ENCODE measurements at places on chromosomes 4 and X.

DNA sequence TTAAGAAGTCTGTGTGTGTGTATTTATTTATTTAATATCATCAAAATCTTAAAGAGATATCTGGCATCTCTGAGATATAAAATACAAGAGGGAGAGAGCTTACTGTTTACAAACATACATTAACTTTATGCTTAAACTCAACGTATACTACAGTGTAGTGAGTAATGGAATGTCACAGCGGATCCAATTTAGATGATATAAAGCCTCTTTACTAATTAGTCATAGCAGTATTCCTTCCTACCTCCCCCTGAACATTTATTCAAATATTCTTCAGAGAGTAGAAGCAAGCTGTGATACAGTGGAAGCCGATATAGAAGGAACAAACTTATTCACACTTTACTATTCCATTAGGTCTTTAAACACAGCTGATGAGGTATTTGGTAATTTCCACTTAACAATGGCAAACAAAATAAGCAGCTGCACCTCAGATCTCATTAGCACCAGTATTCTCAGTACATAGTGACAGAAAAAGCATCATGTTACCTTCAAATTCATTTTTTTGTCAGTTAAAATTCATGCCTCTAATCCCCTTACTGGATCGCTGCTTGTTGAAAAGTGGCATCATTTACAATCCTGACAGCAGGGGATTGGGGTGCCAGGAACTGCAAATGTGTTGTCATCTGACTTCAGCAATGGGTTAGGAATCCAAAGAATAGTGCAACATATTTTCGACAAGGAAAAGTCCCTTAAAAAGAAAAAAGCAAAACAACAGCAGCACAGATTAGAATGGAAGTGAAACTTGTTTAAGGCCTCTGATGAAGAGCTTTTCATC is 658.7 kb upstream of the EPHA5 start:
- DNase-seq: no peak

DNA sequence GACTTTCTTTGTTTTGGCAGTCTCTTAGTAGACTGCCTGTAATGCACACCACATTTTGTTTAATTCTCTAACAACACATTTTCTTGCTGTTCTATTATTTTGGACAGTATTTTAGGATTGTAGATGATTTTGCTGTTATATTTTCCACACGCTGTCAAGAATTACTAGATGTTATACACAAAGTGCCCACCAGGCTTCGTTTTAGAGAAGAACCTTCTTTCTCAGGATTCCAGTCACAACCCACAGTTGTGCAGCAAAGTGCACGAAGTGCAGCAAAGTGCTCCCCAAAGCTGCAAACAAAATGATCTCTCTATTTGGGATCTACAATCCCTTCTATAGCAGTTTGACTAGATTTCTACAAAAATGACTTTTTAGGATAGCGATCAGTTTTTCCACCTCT is 2.4 kb downstream of the ZNF141 start:
- DNase-seq: no peak

- no peak for DNase-seq
These were observed 82.0 kb downstream of the CRMP1 start for GRCh38 chr4:5810770-5811430.

DNA sequence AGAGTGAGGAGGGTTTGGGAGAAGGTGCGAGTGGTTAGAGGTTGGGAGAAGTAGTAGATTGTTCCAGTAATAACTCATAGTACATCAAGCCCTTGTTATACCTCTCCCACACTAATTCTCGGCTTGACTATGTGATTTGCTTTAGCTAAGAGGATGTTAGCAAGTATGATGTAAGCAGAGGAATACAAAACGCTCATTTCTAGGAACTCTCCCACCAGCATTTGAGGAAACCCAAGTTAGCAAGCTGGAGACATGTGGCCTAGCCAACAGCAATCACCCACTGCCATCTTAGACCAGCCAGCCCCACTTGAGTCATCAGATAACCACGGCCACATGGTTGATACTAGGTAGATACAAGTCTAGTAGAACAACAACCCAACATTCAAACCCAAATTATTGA is 14.2 kb downstream of the FTHL17 start:
- no peak for DNase-seq

DNA sequence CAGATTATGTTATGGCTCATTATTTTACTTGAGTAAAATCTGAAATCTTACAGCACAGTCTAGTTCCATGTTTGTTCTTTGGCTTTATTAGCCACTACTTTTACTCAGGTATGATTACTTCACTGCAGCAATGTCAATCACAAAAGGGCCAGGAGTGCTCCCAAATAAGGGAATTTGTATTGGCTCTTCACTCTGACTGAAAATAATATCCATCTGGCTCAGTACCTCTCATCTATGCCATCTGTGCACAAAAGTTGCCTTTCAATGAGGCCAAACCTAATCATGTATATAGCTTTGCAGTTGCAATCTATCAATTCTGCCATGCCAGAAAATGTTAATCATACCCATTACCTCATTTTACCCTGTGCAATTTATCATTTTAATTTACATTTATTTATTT is 161.1 kb downstream of the TECRL start:
- DNase-seq: no peak

GRCh38 chr4:7878323-7878722 is 61.3 kb downstream of the AFAP1 start:
- no peak for DNase-seq

DNA sequence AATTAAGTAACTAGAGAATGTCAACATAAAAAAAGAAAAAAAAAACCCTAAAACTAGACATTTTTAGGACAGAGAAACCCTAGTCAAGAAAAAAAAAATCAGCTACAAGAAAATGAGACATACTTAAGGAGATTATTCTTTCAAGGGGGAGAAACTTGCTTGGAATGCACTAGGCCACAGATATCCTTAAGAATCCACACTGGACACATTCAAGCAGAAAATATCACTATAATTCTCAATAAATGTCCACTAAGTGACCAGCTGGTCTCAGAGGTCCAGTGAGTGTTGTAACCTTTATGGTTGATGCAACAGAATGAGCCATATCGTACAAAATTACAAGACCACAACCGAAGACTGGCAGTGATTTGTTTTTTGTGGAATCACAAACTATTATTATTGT is 15.6 kb upstream of the IBSP start:
- DNase-seq: no peak

DNA sequence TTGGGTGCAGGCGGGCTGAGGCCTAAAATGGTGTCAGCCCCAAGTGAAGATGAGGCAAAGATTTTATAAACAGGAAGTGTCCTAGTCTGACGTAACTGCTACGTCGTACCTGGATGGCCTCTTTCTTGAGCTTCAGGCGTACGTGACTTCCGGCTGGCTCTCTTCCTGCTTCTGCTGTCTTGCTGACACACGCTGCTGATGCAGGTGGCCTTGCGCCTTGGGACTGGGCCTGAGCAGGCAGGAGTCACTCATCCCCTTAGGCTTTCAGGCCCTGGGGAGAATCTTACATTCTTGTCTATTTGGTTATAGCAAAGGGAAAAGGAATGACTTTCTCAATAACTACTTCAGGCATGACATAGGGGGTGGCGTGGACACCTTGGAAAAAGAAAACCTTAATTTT is 20.1 kb upstream of the ABRAXAS1 start:
- DNase-seq: no peak

DNA sequence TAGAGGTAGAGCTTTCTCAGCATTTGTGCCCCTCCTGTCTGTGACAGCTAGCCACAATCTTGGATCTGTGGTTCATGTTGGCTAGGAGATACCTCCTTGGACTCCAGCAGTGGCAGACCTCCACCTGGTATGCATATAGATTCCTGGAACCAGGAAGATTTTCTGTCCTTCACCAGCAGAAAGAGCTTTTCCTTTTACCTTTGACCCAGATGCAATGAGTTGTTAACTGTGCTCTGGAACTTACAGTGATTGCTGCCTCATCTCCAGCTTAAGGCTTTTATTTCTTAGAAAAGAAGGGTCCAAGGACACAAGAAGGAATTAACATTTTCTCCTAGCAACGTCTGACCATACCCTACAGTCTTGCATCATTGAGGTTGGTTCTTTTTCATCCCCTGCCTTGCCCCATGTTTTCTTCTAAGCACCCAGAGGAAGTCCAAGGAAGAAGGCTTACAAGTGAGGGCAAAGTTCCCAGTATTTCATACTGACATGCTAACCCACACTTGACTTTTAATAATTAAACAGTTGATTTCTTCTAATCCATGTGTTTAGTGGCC is 217.1 kb upstream of the ARHGAP24 start:
- no peak for DNase-seq

- no peak for DNase-seq
These were observed 1962.4 kb upstream of the TENM3 start for GRCh38 chr4:180280726-180281297.

DNA sequence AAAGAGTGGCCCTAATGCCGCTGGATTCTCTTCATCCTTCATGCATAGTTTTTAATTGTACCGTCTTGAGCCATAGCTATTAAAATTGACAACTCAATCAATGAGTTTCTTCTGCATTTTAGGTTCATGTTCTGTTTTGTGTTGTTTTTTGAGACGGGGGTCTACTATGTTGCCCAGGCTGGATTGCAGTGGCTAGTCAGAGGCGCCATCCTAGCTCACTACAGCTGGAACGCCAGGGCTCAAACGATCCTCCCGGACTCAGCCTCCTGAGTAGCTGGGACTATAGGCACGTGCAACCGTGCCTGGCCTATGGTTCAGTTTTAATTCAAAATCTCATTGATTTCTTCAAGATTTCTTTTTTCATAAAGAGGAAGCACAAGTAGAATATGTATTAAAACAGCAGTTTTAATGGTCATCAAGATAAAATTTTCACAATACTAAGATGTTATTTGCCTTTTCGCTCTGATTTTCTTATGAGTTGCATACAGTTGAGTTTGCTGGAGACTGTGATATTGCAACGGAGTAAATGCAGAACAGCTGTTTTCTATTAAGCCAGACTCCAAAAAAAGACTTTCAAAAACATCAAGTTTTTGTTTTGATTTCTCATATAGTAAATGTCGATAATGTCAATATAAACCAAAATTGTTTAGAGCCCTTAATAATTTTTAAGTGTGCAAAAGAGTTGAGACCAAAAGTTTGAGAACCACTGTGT is 1.1 kb upstream of the STX18 start:
- DNase-seq: no peak

- DNase-seq: no peak
These were observed 31.5 kb downstream of the CASP3 start for GRCh38 chr4:184617600-184618196.

- DNase-seq: no peak
These were observed 9.5 kb downstream of the SLC38A5 start for GRCh38 chrX:48460606-48461005.

DNA sequence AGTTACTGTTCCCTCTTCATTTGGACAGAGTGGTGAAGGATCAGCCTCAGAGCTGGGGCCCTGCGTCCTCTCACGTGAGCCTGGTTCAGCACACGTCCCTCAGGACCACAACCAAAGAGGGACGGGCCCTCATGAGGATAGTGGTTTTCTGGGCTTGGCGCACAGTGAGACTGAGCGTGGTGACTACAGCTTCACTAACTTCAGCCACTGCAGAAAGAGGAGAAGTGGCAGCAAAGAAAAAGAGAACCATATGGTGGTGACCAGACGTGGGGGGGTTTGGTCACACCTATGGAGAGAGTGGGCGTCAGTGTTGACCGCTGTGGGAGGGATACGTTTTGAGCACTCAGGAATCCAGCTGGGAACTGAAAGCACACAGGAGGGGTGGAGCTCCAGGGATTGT is 21.8 kb upstream of the TNIP3 start:
- DNase-seq: no peak

- no peak for DNase-seq
These were observed 6.1 kb downstream of the SLC7A11 start for GRCh38 chr4:138236037-138236436.

DNA sequence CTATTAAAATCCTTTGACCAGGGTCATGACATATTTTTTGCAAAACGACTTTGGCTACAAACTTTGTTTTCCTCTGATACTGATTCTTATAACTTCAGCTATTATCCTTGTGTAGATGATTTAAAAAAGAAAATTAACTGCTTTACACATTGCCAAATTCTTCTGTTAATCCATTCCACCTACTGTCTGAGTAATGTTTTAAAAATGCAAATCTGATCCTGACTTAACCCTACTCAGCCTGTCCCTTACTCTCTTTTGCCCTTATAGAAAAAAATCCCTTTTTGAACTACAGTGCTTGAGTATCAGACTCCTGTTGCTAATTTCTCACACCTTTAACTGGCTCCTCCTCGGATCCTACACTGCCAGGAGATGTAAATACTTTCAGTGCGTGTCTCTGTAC is 723.1 kb downstream of the ADGRL3 start:
- no peak for DNase-seq

DNA sequence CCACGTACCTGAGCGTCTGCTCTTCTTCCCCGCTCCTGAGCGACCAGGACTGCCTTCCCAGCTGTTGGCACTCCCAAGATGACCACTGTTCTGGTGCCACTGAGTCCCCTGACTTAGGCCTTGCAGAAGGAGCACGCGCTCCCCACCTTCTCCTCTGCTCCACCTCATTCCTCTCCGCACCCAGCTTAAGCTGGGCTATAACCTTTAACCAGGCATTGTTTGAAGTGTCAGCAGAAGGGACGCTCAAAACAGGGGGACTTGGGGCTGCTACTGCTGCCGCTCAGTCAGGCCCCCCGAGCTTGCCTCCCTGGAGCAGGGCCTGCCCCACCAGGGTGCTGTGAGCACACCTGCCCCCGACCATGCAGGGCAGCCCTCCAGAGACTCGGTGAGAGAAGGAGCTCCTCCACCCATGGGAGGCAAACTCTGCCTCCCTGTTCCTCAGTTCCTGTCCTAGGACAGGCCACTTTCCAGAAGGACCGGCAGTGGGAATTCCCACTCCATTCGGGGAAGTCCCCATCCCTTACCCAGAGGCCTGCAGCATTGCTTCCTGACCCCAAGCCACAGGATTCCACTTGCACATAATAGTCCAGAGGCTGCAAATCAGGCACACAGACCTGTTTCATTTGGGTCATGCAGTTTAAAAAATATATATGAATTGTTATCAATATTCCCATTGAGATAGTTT is 99.7 kb upstream of the ENPP6 start:
- no peak for DNase-seq

- DNase-seq: peak; percentile 73
These were observed 21.5 kb downstream of the FHDC1 start for GRCh38 chr4:152957437-152958171.

- DNase-seq: no peak
These were observed 278.5 kb upstream of the UGT8 start for GRCh38 chr4:114320126-114320525.

GRCh38 chr4:175282407-175282806 is 364.2 kb downstream of the ADAM29 start:
- DNase-seq: no peak

GRCh38 chr4:127055357-127055756 is 577.4 kb upstream of the INTU start:
- DNase-seq: no peak

- no peak for DNase-seq
These were observed 158.6 kb upstream of the LCORL start for GRCh38 chr4:18180122-18180521.

- DNase-seq: peak; percentile 91
These were observed 125.8 kb downstream of the IRF2 start for GRCh38 chr4:184348311-184349233.

GRCh38 chrX:20672476-20672875 is 405.8 kb upstream of the RPS6KA3 start:
- DNase-seq: no peak

DNA sequence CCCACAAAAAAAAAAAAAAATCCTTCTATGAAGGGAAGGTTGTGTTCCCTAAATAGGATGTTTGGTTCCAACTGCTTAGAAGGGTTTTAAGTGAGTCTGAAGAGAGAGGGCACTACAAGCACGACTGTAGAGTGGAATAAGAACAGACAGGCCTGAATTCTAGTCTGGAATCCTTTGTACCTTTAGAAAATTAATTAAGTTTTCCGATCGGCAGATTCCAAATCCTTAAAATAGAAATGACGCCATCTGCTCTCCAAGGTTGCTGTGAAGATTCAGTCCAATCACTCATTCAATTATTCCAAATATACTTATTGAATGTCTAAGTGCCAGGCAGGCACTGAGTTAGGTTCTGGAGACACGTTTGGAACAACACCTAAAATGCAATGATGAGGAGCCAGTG is 3.8 kb downstream of the HS3ST1 start:
- DNase-seq: no peak

Data from left lobe of liver (tissue), 2 donors.